CD8-positive, alpha-beta T cell (primary cell): ENCODE measurements at places on chromosomes 7 and 10. TPM values are rescaled to one million over a fixed set of nuclear protein-coding genes. Genes with fewer than 3 reads are reported as not detected.

The PDE1C gene
- total RNA-seq = not detected

The ADAM12 gene
- 1.9 TPM for total RNA-seq

The GRID2IP gene
- total RNA-seq = 0.33 TPM

The TNKS2 gene
- total RNA-seq = 49.4 TPM

The UBE3C gene
- total RNA-seq = 25.3 TPM
